ENCODE measurements at places on chromosomes 2 and 18.

- DNase-seq = no peak
Observed at GRCh38 chr18:24868760-24869237, 408.4 kb downstream of the HRH4 start.

GRCh38 chr2:175766880-175767279 is 235.2 kb downstream of the LNPK start:
- DNase-seq = no peak

- DNase-seq = no peak
Observed at GRCh38 chr2:97653874-97654273, 8.0 kb downstream of the COX5B start.

GRCh38 chr18:69158944-69159343 is 241.7 kb upstream of the DOK6 start:
- DNase-seq = no peak

DNA sequence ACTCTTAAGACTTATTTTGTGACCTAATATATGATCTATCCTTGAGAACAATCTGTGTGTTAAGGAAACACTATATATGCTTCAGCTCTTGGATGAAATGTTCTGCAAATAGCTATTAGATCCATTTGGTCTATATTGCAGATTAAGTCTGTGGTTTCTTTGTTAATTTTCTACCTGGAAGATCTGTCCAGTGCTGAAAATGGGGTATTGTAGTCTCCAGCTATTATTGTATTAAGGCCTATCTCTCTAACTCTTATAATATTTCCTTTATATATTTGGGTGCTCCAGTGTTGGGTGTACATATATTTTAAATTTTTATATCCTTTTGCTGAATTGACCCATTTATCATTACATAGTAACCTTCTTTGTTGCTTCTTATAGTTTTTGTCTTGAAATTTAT is 992.7 kb upstream of the CDH2 start:
- no peak for DNase-seq

DNA sequence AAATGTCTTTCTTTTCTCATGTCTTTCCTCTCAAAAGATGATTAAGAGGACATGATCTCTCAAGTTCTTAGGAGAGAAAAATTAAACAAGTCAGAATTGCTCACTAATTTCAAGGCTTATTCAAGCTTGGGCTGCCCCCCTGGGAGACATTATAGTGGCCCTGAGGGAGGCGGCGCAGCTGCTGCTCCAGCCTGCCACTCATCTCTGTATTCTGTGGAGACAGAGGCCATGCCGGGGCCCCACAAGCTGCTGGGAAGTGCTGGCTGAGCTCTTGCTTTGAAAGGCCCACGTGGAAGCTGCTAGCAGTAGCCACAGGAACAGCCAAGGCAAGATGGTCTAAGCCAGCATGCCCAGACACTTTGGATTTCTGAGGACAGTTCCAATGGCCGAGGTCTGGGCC is 267.4 kb downstream of the LNPK start:
- no peak for DNase-seq

DNA sequence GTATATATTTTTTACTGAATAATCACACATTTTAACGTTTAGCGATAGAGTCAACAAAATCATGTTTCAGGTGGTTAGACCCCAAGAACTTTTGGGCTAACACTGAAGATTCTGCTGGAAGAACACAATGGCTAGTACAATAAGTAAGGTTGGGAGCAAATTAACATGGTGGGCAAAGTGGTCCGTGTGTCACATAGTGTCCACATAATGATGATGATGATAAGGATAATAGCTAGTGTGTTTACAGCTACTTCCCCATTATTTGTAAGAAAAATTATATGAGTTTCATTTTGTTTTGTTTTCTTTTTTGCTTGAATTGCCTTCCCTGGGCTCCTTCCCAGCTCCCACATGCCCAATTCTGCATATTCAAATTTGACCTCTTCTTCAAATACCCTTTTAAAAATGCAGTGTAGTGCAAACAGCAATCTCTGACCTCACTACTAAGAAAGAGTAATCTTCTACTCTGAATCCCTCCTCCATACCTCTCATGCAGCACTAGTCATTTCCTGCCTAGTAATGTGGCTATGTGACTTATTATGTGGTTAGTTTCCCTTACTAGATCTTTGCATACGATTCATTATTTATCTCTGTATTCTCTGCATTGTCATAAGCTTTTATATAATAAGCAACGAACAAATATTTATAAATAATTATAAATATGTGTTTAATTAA is 16.9 kb upstream of the VPS54 start:
- no peak for DNase-seq

DNA sequence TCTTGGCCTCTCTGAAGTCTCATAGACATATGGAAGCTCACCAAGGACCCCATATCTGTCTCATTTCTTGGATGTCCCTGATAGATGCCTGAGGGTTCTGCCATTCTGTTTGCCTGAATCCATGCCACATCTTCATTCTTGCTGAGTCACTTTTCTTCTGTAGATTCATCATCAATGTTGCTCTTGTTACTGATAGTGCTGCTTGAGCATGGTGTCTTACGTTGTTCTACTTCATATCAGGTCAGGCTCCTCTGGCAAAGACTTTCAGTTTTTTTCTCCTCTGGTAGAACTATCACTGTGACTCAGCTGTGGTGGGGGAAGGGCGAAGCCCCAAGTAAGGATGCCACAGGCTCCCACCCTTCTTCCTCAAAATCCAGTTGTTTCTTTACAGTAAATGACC is 885.2 kb downstream of the DCDC2C start:
- DNase-seq = no peak

DNA sequence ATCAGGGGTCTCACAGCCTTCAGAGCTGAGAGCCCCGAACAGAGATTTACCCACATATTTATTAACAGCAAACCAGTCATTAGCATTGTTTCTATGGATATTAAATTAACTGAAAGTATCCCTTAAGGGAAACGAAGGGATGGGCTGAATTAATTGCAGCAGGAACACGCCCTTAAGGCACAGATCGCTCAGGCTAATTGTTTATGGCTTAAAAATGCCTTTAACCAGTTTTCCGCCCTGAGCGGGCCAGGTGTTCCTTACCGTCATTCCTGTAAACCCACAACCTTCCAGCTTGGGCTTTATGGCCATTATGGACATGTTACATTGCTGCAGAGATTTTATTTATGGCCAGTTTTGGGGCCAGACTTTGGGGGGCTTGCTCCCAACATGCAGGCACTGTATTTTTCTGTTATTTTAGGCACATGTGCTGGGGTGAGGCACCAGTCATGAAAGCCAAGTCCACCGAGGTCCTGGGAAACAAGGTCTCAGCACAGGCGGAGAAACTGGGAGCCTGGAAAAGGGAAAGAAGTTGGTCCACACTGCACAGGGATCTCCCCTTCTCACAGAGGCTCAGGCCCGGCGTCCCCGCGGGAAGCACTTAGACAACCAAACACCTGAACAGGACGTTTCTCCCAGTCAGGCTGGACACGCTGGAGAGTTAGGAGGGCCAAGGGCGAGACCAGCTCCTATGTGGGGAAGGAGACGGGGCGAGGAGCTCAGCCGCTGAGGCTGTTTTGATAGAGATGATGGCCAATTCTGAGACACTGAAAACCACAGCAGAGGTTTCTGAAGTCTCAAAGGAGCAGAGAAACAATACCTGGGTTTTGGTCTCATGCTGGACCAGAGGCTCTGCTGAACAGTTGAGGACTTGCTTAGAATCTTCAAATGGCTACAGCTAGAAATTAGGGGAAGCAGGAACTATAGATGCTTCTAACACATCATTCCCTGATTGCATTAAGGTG is 86.7 kb downstream of the TMEM18 start:
- DNase-seq = no peak

DNA sequence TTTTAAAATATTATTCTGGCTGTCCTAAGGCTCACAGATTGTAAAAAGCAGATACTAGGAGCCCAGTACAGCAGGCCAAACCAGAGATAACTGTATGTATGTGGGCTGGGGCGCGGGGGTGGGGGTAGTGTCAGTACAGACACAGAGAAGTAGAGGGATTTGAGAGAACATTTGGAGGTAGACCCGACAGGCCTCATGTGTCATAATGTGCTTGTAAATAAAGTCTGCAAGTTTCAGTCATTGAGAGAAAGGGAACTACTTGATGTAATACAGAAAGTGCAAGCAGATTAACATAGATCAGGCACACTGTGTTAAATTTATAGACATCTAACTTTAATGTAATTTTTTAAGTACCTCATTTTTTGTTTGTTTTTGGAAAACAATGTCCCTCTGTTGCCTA is 7.4 kb upstream of the POLI start:
- no peak for DNase-seq

DNA sequence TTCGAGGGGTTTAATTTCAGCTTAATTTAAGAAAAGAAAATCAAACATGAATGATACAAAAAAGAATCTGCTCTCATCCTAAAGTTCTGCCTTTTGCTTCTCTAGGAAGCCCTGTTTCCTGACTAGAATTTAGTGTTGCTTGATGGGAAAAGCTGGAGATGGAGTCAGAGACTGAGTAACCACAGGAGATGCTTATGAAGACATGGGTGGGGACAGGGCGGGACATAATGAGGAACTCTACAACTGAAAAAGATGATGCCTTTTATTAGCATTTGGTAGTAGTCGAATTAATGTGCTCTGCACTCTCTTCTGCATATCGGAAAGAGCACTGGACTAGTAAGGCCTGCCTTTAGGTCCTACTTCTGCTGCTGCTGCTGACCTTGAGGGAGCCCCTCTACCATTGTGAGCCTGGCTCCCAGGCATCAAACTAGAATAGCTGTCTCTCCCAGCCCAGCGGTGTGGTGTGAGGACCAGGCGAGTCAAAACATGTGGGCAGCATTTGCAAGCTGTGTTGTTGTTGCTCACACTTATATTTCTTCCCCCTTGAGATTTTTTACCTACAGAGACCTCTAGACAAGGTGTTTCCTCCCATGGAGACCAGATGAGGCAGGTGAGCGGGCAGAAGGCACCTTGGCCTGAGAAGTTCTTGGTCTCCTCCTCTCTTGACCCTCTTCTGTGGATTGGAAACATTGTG is 61.5 kb downstream of the INPP4A start:
- no peak for DNase-seq

DNA sequence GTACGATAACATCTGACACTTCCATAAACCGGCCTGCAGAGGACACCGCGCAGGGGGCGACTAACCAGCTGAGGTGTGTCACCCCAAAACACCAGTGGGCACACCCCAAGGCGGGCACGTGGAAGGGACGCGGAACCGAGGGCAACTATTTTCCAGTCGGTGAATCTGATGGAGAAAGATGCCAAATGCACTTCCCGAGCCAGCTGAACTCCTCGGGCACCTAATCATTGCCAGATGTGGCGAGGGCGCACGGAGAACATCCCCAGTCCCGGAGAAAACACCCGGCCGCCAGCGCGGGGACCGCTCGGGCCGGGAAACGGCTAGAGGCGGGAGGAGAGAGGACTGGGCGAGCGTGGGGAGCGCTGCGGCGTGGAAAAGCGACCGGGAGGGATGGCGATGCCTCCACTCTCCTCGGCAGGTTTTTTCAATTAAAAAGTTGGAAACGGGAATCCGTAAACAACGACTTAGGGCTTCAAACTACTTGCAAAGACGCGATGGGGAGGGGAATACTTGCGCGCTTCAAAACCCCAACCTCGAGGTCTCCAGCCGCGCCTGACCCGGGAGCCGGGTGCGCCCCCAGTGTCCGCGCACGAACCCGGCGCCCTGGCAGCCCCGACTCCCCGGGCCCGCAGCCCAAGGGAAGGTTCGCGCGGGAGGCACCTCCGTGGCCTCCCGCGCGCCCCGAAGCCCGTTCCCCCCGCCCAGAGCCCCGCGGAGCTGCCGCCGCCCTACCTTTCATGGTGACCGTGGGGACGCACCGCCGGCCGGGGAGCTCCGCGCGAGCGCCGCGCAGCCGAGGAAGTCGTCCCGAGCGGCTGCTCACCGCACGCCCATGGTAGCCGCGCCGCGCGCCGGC is 497 bp downstream of the COLEC12 start:
- DNase-seq = no peak

- DNase-seq = no peak
Observed at GRCh38 chr2:140589696-140590095, 1541.1 kb downstream of the LRP1B start.

DNA sequence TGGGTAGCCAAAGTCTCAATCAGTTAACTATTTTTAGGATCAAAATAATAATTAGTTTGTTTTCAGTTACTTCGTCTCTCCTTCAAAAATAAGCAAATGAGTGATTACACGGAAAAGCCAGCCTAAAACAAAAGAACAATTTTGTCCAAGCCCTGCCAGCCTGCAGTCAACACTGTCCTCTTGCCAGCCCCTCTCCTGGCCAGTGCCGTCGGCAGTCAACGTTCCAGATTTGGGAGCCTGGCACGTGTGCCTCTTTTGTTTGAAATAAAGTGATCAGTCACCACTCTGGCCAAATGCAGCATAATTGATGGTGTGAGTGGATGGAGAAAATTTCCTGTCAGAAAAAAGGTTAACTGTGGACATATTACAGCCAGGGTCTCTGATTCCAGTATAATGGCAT is 260.6 kb upstream of the SKOR2 start:
- DNase-seq = no peak

DNA sequence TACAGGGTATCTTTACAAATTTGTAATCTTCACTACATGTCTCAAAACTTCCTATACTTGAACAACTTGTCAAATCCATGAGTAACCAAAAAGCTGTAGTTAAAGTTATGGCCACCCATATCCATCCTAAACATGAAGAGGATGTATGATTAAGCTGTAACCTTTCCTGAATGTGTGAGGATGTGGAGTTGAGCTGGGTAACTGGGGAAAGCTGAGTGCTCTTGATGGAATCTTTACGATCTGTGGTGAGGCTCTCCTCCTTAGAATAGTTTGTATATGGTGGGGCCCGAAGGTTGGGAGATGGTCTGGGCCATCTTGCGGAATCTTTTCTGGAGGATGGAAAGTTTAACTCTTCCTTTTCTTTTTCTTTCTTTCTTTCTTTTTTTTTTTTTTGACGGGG is 29.4 kb downstream of the DPP4 start:
- DNase-seq = no peak

- no peak for DNase-seq
Observed at GRCh38 chr2:157173740-157174184, 83.7 kb upstream of the GALNT5 start.

DNA sequence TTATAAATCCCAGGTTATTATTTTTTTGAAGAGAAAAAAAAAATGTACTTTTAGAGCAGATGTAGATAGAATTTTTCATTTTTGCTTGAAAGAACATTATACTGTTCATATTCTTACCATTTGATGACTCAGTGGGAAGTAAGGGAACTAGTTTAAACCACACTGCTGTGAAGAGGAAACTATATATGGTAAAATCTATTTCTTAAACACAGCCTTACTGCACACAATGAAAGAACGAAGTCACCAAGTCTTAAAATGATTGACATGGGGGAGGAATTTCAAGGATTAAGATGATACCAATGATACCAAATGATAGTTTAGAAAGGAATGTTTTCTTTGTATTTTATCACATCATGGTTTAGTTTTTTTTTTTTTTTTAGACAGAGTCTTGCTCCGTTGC is 5.0 kb downstream of the ACTR2 start:
- no peak for DNase-seq

- no peak for DNase-seq
Observed at GRCh38 chr18:37450434-37451132, 115.0 kb downstream of the CELF4 start.

DNA sequence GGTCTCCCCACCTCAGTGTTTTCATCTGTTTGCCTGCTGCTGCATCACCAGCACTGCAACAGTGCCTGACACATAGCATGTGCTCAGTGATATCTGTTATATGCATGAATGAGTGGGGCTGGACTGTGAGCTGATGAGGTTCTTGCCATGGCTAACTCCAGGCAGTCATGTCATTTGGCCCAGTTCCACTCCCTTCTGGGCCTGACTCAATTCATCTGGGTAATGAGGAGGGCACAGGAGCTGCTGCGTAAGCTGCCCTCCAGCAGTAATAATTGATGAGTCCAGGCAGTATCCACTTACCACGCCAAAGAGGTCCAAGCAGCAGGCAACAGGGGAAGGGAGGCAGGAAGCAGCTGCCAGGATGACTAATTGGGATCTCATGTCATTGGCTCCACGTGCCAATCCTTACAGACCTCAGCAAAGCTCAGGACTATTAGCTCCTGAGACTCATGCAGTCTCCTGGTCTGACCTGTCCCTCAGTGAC is 34.1 kb upstream of the MAT2A start:
- no peak for DNase-seq

All from NCI-H526 (cell line).